Activated T-helper 1 cell treated with anti-CD3 and anti-CD28 coated beads, Interleukin-2, amount 50 U/mL, for 16 hours (primary cell): ENCODE measurements at places on chromosomes 4 and X.
A peak's percentile ranks its signal among the peaks of the same experiment; 100 is the strongest.

DNA sequence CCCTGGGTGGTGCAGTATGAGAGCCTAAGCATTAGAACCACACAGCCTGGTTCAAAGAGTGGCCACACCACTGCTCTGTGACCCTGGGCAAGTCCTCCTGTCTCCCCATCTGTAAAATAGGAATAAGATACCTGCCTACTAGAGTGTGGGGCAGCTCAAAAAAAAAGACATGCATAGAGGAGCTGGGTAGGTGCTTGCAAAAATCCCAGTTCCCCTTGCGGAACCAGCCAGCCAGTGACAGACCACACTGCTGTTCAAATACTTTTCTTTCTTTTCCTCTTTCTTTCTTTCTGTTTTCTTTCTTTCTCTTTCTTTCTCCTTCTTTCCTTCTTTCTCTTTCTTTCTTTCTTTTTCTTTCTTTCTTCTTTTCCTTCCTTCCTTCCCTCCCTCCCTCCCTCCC, 63.0 kb upstream of the TRIM2 start:
- no peak for DNase-seq

- DNase-seq: no peak
Observed at GRCh38 chr4:26157541-26157940, 163.3 kb upstream of the RBPJ start.

DNA sequence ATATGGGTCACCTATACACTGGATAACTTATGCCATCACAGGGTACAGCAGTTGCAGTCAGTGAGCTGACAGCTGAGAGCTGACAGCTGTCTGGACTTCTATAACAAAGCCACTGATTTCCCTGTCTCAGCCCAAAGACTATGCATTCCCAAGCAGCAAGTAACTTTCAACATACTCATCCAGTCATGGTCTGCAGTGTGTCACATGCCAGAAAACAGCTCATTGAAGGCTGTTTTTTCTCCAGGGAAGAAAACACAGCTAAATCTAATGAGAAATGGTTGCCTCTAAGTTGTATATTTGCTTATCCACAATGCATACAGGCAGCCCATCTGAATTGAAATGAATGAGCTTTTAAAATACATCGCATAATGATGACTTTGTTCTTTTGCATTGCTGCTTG, 6.3 kb downstream of the KIAA1210 start:
- DNase-seq: no peak

DNA sequence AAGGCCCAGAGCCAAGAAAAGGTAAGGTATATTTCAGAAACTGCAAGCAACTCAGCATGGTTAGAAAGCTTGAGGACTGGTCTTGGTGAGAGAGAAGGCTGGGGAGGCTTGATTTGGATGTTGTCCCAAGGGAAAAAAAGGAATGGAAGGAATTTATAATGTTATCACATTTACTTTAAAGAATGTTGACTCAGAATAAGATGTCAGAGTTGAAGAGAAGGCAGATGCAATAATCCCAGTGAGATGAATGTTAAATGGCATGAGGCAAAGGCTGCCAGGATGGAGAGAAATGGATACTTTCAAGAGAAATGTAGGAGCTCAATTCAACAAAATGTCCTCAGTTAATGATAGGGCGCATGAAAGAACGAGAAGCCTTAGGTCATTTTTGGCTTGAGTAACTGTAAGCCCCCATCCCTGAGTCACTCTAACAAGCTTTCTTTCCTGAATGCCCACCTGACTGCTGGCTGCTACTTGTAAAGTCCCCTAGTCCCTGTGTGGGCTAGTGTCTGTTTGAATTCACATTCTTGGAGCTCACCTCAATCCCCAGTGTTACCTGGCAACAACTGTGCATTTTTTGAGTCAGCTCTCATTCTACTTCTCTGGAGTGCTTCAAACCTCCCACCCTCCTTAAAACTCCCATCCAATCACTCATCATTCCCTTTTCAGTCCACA, 103.0 kb upstream of the TAPT1 start:
- DNase-seq: no peak

GRCh38 chr4:6360385-6360784, 90.7 kb downstream of the WFS1 start:
- no peak for DNase-seq

GRCh38 chr4:17063888-17064287, 165.4 kb upstream of the LDB2 start:
- DNase-seq: no peak

DNA sequence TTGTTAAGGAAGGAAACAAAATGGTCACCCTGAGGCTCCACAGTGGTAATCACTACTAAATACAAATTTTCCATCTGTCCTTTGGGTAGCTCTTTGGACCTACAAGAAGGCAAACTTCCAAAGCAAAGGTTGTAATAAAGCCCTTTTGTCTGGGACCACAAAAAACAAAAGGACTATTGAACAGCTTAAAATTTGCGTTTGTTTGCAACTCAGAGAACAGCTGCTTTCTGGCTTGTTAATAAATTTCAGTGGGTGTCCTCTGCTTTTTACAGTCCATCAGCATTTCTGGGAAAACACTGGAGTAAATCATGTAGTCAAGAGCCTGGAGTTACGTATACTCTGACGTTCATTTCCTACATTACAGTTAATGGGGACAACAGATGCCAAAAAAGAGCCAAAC, 439.7 kb upstream of the DIAPH2 start:
- no peak for DNase-seq

- no peak for DNase-seq
Observed at GRCh38 chrX:10356979-10357378, 200.2 kb downstream of the CLCN4 start.

GRCh38 chr4:182808673-182809416, 108.3 kb downstream of the DCTD start:
- peak; percentile 26 for DNase-seq

DNA sequence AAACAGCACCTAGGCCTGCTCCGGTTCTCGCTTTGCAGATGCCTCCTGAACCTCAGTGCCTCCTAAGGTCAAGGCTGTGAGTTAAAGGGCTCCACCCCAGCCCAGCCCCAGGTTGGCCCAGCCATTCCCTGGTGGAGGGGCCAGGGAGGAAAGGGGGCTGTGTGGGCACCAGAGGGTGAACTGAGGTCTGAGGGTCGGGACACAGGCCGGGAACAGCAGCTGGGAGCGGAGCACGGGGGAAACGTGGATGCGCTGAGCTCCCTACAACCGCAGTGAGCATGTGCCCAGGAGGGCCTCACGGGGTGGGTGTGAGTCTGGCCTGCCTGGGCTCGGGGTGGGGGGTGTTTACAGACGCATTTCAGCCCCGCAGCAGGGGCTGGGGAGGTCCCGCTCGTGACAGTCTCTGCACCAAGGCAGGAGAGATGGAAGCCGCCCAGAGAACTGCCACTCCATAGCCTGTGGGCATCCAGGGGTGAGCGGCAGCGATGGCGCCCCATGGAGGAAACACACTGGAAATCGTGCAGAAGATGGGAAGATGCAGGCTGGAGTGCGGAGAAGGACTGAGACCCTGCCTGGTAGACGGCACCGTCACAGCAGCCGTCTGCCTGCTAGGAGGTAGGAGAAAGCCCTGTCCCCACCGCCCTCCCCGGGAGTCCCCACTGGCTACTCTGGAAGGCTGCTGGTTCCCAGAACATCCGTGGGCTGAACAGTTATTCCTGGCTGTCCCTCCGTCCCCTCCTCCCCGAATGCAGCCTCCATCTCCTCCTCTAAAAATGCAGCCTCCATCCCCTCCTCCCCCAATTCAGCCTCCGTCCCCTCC, 9.9 kb upstream of the SLC25A6 start:
- DNase-seq: no peak

DNA sequence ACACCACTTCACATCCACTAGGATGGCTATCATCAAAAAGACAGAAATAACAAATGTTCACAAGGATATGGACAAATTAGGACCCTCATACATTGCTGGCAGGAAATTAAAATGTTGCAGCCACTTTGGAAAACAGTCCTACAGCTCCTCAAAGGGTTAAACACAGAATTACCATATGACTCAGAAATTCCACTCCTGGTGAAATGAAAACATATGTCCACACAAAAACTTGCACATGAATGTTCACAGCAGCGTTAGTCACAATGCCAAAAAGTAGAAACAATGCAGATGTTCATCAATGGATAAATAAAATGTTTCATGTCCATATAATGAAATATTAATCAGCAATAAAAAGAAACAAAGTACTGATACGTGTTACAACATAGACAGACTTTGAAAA, 15.1 kb downstream of the S100G start:
- no peak for DNase-seq

- DNase-seq: no peak
Observed at GRCh38 chr4:37928426-37929416, 31.5 kb upstream of the PTTG2 start.

- no peak for DNase-seq
Observed at GRCh38 chrX:17591741-17592110, 145.6 kb upstream of the SCML1 start.

DNA sequence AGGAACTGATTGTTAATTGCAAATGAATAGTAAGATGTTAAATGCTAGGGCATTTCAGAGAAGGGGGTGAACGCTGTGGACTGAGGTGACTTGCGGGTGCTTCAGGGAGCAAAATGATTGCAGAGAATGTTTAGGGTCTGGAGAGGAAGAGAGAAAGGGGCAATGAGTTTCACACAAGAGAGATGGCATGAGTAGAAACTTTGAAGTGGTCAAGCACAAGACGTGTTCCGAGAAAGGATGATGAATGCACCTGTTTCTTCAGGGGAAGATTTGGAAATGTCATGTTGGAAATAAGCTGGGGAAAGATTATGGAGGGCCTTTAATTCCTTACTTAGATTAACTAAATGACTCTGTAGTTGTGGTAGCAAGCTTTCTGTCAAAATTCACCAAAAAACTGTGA, 43.4 kb downstream of the DTHD1 start:
- no peak for DNase-seq

- DNase-seq: no peak
Observed at GRCh38 chr4:48033825-48034413, 17.3 kb downstream of the NIPAL1 start.

- no peak for DNase-seq
Observed at GRCh38 chr4:53572600-53572994, 18.7 kb downstream of the LNX1 start.

GRCh38 chrX:23849241-23849640, 58.5 kb downstream of the APOO start:
- no peak for DNase-seq

DNA sequence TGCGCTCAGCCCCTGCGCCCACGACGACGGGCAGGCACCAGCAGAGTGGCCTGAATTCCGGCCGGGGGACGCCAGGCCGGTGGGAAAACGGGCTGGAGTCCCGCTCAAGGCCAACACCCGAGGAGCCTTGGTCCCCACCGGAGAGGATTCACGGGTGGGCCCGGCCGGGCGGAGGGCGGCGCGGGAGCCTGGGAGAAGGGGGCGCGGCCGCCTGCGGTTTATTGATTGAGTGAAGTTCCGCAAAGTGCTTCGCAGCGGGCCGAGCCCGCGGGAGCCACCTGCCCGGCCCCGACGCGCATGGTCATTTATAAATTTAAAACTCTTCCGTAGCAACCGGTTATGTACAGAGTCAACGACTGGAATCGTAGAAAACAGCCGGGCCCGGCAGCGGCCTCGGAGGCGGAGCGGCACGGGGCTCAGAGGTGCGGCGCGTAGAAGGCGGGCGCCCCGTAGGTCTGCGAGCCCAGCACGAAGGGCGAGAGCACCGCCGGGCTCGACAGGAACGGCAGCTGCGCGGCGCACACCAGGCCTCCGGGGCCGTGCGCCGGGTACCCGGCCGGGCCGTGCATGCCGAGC, 3.6 kb downstream of the NKX1-1 start:
- DNase-seq: no peak

GRCh38 chr4:86927843-86928395, 6.9 kb upstream of the AFF1 start:
- DNase-seq: no peak

GRCh38 chrX:135397652-135398051, 24.1 kb upstream of the SMIM10L2A start:
- DNase-seq: no peak

DNA sequence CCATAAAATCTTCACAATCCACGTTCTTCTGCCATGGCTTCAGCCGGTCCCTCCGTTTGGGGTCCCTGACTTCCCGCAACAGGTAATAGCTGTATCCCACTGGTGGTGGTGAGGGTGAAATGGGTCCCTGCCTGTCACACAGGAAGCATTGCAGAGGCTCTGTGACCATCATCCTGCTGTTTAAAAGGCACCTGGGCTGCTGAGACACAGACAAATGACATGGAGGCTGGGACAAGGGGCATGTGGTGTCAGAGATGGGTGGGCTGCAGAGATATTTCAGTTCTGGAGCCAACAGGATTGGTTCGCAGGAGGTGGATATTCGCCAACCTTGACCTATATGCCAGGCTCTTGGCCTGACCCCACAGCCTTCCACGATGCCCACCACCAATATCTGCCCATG, 82.1 kb downstream of the JAKMIP1 start:
- DNase-seq: no peak

GRCh38 chrX:101108284-101108683, 10.3 kb downstream of the CENPI start:
- no peak for DNase-seq

DNA sequence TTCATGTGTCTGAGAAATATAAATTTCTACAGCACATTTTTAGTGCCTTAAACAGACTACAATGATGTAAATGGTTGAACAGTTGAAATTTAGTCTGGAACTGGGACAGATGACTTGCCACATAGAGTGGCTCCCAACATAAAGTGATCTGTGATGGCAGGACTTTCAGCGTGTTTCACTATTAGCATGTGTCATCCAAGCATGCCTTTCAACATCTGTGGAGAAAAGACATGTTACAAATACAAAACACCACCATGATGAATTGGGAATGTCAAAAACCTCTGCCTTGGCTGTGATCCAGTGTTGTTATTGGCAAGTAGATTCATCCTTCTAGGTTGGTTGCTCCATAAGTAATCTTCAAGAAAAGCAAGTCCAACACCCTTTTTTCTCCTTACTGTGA, 348.7 kb downstream of the MAPK10 start:
- DNase-seq: no peak

- DNase-seq: no peak
Observed at GRCh38 chrX:140190441-140191108, 225.3 kb upstream of the CXorf66 start.

- no peak for DNase-seq
Observed at GRCh38 chr4:81684352-81684751, 212.6 kb upstream of the RASGEF1B start.

- no peak for DNase-seq
Observed at GRCh38 chr4:17323554-17324385, 188.1 kb downstream of the QDPR start.

- DNase-seq: no peak
Observed at GRCh38 chr4:155207534-155208257, 740 bp upstream of the NPY2R start.

DNA sequence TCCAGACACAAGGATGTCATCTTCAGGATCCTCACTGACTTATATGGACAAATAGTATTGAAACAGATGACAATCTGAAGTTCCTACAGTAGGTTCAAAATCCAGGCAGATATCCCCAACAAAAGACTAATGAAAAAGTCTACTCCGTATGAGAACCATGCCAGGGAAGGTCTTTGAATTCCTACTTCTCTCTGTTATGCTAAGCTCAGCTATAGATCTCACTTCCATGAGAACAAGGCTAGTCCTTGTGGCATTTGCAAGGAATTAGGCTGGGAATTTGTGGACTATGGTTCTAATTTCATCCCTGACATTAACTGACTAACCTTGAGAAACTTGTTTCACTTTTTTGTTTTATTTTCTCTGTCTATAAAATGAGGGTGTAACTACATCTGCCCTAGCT, 229.8 kb downstream of the IL1RAPL2 start:
- no peak for DNase-seq
